CD14-positive monocyte (primary cell): ENCODE measurements at places on chromosomes 2 and 18.

DNA sequence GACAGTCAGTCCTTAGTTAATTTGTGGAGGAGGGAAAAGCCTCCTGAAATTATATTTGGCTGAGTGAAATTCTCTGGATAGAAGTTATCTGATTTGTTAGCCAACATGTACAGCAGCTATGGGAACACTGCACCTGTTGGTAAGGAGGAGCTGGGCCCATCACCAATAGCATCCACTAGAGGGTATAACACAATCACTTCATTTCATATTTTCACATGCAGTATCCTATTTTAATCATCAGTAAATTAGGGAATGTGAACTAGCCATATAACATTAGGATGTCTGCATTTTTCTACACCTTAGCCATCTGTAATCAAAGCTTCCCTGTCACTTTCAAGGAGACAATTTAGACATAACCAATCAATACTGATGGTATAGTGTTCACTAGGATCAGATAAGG is 818.4 kb upstream of the CDH2 start:
- no peak for DNase-seq

DNA sequence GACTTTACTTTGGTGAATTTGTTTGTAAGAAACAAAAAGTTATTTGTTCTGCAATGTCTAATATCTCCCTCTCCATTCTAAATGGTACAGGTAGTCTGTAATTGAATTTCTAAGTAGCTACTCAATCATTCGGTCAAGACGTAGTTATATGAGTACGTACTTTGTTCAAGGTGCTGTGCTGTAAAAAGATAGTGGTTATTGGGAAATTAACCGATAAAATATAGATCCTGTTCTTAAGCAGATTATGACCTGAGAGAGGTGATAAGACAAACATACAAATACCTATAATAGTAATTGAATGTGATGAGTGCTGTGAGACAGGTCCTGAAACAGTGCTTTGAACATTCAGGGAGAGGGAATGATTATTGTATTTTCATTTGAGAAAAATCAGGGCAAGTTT is 7.1 kb downstream of the NCOA1 start:
- DNase-seq: no peak

DNA sequence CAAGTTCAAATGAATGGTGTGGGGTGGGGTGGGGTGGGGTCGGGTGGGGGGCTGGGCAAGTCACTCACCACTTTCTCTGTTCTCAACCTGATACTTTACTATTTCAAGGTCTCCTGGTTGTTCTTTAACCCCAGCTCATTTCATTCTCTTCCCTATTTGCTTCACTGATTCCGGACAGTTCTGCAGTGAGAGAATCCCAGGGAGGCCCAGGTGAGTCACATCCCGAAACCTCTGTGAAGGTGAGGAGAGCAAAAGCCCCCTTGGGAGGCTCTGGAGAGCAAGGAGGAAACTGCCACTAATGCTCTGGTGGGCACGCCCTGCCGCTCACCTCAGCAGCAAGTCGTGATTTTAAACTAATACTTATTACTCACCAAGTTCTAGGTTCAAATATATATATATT is 8.9 kb downstream of the EDAR start:
- no peak for DNase-seq

DNA sequence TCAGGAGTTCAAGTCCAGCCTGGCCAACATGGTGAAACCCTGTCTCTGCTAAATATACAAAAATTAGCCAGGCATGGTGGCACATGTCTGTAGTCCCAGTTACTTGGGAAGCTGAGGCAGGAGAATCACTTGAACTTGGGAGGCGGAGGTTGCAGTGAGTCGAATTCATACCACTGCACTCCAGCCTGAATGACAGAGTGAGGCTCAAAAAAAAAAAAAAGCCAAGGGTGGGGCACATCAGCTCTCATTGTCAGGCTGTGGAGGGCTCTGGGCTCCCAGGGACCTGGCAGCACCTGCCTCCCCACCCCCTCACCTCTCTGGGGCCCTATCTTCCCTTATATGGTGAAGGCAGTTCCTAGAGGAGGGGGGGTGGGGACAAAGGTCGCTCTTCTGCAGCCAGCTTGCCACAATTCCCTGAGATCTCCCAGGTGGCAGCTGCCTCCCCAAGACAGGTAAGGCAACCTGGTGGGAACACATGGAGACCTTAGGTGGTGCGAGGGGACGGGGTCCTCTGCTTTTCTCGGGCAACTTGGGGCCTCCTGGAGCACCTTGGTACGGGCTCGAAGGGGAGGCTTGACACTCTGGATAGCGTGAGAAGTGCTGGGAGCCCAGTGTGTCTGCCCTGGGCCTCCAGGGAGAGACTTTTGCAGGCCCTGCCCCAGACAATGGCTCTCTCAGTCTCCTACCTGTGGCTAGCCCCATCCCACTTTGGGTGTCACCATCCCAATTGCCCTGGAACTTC is at the start of gene VIL1:
Gene VIL1, plus strand, starts transcription at position 407 of the 742 bp plus-strand sequence. CDS start 4,656 bp downstream, outside the sequence.
- no peak for DNase-seq

DNA sequence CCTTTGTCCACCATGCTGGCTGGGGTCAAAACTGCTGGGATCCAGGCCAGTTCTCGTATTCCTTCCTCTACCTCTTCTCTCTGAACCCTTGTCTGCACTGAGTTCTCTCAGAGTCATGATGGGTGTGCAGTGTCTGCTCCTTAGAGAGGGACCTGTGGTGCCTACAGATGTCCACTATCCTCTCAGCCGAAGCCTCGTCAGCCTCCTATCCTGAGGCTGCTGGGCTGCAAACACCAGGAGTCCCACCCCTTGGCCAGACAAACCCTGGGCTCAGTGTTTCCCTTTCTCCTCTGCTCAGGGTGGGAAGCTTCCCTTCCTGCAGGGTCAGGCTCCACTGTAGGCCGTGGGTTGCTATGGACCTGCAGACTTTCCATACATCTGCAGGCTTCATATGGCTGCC is 2.3 kb downstream of the INPP5D start:
- no peak for DNase-seq

GRCh38 chr18:42131066-42131929 is 176.3 kb downstream of the PIK3C3 start:
- DNase-seq: no peak

- no peak for DNase-seq
Measured at GRCh38 chr2:140863713-140864112, 1267.1 kb downstream of the LRP1B start.

- DNase-seq: peak; percentile 89
Measured at GRCh38 chr2:8525582-8526402, 156.1 kb upstream of the ID2 start.

- no peak for DNase-seq
Measured at GRCh38 chr18:42196651-42197050, 241.6 kb downstream of the PIK3C3 start.

- no peak for DNase-seq
Measured at GRCh38 chr2:170446078-170446477, 268.1 kb downstream of the MYO3B start.

- DNase-seq: no peak
Measured at GRCh38 chr2:115083225-115083624, 640.8 kb downstream of the DPP10 start.

- no peak for DNase-seq
Measured at GRCh38 chr18:65363011-65363410, 387.8 kb upstream of the CDH7 start.

GRCh38 chr18:76973520-76974266 is 151.3 kb downstream of the ZNF236 start:
- no peak for DNase-seq

GRCh38 chr18:79434607-79435401 is 39.1 kb downstream of the NFATC1 start:
- DNase-seq: no peak

GRCh38 chr18:55650363-55650870 is 62.4 kb upstream of the TCF4 start:
- no peak for DNase-seq

DNA sequence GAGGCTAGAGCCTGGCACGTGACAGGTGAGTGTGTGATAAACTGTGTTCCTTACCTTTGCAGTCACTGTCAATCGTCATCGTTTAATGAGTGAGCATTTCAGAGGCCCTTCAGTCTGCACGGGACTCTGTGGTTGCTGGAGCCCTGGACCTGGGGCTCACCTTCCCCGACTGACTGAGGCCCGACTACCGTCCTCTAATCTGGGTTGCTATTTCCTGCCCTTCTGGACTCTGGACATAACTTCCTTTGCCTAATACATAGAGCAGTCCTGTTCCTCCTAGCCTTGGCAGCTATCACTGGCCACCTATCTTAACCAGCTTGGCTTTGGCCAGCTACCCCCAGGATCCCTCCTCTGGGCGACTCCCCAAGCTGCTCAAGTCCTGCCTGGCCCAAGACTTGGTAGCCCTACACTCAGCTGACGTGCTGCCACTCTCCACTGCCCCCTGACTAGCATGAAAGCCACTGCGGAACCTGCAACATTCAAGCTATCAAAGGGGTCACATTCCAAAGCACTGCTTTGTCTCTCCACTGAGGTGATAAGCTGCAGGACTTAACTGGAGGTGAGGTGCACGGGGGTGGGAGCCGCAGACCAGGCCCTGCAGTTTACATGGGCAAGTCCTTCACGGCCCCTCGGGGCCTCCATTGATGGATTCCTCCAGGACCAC is 11.1 kb upstream of the RAB17 start:
- no peak for DNase-seq

DNA sequence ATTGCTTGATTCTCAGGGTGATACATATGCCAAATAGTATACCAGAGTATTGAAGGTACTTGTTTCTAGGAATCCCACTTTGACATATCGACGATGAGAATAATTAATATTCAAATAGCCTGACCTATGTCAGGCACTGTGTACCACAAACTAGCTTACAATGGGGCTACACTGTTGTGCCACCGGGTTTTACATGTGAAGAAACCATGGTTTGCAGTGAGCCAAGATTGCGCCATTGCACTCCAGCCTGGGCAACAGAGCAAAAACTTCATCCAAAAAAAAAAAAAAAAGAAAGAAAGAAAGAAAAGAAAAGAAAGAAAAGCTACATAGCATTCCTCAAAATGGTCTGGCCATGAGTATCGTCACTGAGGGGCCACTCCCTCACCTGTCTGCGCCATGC is 25.5 kb downstream of the GYPC start:
- DNase-seq: no peak

DNA sequence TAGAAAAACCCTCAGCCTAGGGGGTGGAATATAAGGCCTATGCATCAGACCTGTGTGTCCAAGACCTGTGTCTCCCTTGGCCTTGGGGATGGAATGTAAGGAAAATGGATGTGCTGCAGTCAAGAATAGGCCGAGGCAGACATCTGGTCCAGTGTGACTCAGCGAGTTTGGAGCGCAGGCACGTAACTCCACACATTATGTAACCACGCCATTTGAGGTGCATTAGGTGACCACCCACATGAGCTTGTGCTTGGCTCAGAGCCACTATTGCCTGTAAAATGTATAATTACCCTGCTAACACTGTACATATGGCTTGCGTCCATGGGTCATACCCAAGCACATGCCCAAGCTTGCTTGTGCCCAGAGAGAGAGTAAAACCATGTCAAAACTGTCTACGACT is 580.9 kb upstream of the HNMT start:
- DNase-seq: no peak

DNA sequence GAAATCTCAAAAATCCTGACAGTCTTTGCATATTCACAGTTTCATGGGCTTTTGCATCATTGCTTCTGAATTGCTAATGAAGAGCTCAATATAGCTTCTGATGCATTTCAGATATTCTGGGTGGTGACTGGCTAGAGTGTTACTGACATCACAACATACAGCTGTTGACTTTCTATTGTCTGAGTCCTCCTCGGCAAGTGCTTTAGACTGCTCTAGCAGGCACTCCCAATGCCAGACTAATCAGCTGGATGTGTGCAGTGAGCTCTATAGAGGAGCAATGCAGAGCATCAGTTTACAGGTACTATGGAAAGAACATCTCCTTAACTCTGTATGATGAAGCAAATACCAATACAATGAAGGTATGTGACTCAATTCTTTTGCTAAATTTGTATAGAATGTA is 54.9 kb downstream of the R3HDM1 start:
- no peak for DNase-seq

DNA sequence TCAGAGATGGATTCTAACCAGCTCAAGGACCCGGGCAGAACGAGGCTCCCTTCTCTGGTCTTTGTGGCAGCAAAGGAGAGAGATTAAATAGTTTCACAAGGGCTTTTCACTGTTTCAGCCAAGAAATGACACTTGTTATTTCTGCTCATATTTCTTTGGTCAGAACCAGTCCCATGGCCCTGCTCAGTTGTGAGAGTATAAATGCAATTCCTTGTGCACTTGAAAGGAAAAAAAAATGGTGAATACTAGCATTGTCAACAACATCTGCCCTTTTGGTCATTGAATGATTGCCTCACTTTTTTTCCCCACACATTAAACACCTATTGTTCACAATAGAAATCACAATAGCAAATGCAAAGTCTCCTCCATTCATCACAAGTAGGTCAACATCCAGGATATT is 104.4 kb downstream of the RDH14 start:
- DNase-seq: no peak

GRCh38 chr2:64753399-64753798 is 99.7 kb upstream of the SERTAD2 start:
- DNase-seq: no peak

GRCh38 chr2:128313091-128313836 is 5.4 kb downstream of the HS6ST1 start:
- peak; percentile 2 for DNase-seq

DNA sequence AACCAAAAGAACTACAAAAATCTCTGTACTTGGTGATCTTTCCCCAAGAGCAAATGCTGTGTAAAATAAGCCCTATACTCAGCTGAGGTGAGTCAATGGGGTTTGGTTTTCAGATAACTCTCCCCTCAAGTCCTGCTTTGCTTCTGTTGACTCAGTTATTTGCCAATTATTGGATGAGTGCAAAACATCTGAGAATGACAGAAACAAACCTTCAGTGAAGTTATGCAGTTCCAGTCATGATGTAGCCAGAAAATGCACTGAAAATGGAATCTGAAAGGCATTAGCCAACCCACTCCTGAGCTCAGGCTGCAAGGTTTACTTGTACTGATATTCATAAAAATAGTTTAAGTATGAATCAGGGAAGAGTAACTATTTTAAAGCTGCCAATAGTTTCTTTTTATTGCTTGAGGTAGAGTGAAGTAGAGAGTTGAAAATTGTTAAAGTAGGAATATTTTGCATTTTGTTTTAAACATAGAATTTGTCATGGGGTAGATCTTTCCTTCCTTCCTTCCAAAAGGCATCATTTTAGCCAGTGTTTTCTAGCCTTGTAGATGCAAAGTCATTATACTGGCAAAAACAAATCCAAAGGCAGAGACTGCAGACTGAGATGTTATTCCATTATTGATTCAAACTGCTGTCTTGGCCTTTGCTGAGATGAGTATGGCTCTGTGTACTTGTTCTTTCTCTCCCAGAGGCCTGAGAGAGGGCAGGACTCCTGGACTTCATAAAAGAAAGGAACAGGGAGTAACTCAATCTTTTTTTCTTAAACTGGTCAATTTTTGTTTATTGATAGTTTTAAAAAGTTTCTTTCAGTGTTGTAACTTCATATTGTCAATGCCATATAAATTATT is 215.3 kb downstream of the RND3 start:
- DNase-seq: no peak
